ENCODE measurements at places on chromosomes 2 and 18.

GRCh38 chr2:137842430-137842829, 121.8 kb upstream of the HNMT start:
- no peak for DNase-seq

DNA sequence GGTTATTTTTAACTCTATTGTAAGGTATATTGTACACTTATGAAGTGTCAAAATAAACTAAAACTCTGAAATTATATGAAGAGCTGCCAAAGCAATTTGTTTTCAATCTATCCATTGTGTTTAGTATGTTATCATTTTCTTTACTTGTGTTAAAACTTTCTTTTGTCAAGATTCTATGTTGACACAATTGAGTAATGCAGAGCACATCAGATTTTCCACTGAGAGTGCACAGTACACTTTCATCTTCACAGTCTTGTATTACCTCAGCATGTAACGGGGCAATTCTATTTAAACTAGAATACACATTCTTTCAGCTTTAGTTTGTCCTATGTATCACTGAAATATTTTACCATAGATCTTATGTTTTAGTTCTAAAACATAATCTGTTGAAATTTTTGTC, 304.4 kb upstream of the ZC3H15 start:
- no peak for DNase-seq

DNA sequence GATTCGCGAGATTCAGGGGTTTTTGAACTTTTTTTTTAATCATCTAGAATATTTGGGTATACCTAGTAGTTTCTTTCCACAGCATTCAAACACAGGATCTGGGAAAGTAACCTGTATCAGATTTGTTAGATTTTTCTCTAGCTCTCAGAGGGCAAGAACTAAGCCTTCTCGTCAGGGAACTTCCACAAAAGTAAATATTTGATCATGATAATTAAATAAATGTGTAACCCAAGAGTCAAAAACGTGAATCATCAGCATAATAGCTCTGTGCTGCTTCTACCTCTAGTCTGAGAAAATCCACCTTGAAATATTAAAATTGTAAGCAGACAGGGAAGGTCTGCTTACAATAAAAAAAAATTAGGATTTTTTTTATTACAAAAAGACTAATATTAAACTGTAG, 225.7 kb upstream of the SPOPL start:
- DNase-seq = no peak

GRCh38 chr18:9642799-9643462, 28.6 kb upstream of the PPP4R1 start:
- peak; percentile 56 for DNase-seq

DNA sequence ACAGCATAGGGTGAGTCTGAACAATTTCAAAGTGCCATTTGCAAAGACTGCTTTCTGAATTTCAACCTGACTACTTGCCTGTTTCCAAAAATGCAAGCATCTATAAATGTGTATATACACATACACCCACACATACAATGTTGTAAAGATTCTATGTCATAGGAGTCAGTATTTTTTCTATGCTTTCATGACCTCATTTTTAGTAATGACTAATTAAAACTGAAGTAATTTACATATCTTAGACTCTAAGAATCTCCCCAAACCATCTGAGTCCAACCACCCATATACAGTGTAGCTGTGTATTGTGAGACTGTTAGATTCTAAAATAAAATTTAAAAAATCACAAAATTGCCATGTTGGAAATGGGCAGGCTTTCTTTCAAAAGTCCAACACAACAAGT, 162.0 kb upstream of the STK17B start:
- DNase-seq = no peak

DNA sequence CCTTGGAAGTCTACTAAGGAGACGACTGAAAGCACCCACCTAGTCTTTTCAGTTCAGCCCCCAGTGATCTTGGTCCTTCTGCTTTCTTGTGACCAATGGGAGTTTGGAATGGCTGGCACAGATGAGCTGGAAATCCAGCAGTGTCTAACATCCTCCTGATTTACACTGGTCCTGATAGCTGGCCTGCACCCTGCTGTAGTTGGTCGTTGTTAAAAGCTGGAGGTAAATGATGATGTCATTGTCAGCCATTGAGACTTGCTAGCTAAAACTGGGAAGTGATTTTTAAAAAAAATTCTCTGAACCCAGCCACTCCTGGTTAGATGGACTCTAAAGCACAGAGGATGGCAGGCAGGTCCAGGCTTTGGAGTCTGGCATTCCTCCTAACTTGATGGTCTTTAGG, 19.3 kb downstream of the CCT7 start:
- no peak for DNase-seq

GRCh38 chr2:225112362-225113126, 70.3 kb upstream of the DOCK10 start:
- DNase-seq = no peak

DNA sequence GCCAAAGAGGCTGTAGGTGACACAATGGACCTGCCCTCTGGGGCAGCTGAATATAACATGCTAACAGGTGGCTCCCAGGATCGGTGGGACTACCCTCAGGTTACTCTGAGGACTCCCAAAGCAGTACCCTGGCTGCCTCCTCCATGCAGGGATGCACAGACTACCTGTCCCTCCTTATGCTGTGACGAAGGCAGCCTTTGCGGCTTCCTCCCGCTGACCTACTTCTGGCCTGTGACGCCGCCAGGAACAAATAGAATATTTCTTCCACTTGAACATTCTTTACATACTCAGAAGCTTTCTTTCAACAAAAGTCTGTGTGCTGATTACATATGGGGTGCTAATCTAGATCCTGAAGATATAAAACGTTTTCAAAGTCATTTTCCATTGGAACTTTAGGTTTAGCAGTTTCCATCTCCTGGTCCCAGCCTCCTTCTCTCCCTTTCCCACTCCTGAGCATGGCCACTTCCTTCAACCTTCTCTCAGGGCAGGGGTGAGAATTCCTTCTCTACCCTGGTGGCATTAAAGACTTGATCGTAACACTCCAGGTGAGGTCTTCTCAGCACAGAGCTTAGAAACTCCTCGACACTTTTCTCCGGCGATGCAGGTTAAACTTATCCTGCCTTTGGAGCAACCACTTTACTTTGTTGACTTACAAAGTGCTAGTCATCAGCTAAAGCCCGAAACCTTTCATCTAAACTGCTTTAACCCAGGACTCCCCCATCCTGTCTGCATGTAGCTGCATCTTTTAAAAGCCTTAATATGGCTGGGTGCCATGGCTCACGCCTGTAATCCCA, 58.9 kb upstream of the STK17B start:
- no peak for DNase-seq

DNA sequence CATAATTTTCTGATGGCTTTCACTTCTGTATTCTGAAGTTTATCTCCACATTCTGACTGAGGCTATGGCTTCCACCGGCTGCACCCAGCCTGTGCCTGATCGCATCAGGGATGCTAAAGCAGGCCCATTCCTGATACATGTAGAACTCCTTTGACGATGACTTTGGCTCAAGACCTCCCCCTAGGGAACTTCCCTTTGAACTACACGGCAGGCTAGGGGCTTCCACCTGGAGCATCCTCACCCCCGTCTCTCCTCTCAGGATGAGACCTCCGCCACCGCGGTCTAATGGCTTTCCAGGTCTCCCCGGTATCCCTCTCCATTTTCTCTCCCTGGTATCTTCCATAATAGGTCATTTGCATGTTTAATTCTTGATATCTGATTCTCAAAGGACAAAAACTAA, 214.9 kb upstream of the CHST9 start:
- peak; percentile 88 for DNase-seq

DNA sequence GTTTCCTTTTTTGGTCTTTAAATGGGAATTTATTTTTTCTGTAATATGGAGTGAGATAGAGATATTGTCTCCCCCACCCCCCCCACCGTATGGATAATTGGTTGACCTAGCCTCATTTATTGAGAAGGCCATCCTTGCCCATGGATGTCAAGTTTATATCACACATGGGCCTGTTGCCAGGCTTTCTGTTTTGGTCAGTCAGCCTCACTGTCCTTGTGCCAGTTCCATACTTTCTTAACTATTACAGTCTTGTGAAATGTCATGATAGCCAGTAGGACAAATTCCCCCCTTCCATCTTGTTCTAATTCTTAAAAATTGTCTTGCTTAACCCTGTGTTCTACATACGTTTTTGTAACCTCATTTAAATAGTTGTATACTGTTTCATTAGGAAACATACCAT, 12.5 kb downstream of the BABAM2 start:
- DNase-seq = no peak

All from GM23338 (cell line).